Right hindlimb (tissue), 1 donor: ENCODE measurements at places on chromosomes 4 and X.

- DNase-seq = no peak
Observed at GRCh38 chr4:4984186-4984585, 35.1 kb downstream of the CYTL1 start.

DNA sequence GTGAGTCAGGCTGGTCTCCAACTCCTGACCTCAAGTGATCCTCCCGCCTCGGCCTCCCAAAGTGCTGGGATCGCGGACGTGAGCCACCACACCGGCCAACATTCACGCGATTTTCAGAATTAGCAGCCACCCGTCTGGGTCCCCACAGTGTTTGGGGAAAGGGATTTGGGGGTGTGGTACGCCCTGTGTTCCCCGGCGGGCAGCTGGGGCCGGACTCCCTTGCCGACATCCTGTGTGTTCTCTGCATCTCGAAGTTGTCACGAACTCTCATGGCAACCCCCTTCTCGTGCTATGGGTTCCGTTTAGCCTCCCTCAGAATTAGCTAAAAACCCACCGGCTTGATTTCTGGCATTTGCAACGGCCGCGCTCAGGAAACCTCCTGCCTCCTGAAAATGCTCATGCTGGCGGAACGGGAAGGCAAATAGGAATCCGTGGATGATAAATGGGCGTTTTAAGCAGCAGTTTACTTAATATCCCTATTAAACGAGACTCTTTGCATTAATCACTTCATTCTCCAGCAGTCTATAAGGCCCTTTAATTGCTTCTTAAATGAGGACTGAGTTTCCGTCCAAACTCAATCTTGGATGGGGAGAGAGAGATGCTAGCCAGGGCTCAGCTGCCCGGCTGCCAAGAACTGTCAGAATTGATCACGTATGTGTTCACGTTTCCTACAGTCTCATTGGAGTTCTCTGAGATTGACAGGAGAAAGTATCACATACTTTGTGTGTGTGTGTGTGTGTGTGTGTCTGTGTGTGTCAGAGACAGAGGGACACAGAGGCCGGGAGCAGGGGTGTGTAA is 78.9 kb upstream of the PPP2R3B start:
- no peak for DNase-seq

- no peak for DNase-seq
Observed at GRCh38 chrX:97260679-97261078, 377.0 kb downstream of the RPA4 start.

DNA sequence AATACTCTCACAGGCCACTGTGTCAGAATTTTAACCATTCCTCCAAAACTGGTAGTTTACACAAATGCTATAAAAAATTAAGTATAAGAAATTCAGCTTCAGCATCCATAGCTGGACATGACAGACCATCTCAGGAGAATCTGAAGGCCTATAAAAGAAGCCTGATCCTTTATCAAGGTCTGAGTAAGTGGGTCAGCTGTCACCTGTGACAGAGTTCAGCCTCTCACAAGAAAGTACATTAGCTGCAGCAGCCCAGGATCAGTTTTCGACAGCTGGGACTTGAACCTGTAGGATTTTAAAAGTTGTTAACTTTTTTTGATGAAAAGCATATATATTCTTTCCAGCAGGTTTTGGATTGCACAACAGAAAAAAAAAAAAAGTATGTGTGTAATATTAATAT is 60.7 kb downstream of the PPP3CA start:
- DNase-seq = no peak

- no peak for DNase-seq
Observed at GRCh38 chr4:111610681-111611080, 534.6 kb upstream of the FAM241A start.

- DNase-seq = peak; percentile 29
Observed at GRCh38 chrX:1546691-1547251, 9.8 kb upstream of the P2RY8 start.

DNA sequence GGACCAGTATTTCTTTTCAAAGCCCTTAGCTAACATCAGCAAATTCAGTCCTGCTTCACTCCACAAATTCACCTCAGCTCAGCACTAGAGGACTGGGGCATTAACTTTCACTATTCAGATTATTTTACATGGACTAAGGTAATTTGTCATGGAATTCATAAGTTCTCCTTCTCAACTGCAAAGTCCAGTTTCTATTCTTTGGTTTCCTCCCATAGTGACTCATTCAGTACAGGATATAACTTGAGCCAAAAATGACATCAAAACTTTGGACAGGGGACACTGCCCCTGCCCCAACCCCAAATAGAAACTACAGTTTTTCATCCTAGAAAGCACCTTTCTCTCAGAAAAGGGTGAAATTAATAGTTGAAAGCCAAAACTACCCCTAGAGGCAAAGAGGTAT is 52.7 kb downstream of the COX7B2 start:
- no peak for DNase-seq

DNA sequence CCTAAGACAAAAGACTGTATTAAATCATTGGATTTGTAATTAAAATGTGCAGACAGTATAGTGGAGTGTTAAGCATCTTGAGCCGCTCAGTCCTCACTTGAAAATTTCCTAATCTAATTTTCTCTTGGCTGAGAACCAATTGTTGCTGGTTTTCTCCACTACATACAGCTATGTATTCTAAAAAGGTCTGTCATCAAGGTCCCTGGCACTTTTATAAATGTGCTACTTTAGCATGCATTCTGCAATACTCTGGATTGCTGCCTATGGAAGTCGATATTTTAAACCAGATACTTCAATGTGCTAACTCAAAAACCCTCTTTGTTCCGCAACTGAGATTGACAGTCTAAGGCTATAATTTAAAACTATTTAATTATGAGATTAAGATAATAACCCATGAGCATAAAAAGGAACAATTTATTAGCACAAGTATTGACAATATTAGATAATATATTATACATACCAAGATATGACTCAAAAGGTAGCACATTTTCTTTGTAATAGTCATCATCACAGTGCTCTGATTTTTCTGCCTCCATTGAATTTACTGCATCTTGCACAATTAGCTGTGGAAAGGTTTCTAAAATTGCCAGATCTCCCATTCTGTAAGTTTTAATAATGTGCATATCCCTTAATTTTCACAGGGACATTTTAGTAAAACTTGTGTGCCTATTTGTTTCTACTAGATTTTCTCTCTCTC is 815.1 kb downstream of the ADGRL3 start:
- no peak for DNase-seq

DNA sequence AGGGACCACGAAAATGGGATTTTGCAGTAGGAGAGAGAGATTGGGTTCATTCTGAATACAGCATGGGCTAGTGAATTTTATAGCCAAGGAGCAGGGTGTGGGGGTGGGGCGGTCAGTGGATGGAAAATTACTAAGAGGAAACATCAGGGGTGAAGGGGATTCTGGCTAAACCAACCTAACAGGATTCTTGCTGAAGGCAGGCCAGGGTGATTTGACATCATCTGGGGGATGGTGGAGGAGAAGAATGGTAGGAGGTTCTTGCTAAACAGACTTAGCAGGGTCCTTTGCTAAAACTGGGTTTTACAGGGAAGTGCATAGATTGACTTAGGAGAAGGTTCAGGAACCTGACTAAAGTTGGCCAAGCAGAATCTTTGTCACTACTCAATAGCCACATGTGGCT is 91.9 kb downstream of the DNAAF6 start:
- DNase-seq = no peak

- no peak for DNase-seq
Observed at GRCh38 chrX:148133105-148133725, 152.1 kb downstream of the FMR1NB start.

DNA sequence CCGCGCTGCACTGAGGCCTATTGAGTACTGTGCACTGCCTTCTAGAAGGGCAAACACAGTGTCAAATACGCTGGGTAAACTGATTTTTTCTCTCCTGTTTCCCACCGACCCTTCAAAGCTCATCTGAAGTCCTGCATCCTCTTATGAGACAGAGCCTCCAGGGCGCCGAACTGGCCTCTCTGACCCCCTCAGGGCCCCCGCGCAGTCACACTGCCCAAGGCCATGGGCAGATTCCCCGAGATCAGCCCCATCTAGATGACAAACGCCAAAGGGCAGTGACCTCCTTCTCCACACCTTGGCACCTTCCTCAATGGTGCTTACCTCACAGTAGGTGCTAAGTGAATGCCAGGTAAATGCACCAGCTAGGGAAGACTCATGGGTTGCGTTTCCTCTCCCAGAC is 34.4 kb downstream of the CHST7 start:
- no peak for DNase-seq

DNA sequence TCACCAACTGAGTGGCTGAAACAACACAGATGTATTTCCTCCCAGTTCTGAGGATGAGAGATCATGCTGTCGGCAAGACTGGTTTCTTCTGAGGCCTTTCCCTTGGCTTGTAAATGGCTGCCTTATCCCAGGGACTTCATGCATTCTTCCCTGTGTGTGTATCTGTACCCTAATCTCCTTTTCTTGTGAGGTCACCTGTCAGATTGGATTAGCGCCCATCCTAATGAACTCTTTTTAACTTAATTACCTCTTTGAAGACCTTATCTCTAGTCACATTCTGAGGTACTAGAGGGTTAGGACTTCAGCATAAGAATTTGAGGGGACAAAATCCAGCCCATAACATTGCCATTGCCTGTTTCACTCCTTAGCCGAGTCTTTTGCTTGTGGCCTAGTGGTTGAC is 59.5 kb upstream of the TMEM150C start:
- no peak for DNase-seq

GRCh38 chr4:94582517-94582916 is 130.8 kb downstream of the PDLIM5 start:
- DNase-seq = no peak

DNA sequence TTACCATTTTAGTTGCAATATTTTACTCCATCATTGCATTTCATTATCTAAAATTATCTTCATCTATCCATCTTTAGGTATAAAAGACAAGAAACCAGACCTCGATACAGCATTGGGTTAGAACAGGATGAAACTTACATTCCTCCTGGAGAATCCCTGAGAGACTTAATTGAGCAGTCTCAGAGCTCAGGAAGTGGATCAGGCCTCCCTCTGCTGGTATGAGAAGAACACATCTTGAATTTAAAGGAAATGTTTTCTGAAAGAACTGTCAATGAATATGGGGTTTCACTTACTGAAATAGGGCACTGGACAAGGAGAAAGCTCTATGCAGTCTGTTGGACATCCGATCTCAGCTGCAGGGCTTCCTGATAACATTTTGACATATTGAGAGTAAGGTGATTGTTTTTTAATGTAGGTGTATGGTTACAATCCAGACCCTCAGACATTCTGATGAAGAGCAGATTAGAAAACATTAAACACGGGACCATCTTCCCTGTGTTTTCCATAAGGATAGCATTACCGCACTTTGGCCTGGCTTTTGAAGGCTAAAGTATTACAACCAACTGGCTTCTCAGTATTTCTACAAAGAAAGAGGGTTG is 367.2 kb downstream of the BMPR1B start:
- DNase-seq = peak; percentile 42

DNA sequence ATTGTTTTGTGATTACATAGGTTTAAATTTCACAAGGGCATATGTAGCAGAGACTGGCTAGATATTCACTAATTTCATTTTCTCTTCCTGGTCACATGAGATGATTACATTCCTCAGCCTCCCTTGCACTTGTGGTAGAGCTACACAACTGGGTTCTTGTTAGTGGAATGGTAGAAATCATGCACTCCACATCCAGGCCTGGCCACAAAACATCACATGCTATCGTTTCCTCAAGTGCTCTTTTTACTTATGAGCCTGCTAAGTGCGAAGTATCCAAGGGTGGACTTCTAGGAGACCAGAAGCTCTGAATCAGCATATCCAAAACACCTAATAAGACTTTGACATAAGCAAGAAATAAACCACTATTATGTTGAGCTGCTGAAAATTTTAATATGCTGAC is 26.4 kb upstream of the HPGDS start:
- no peak for DNase-seq

- peak; percentile 66 for DNase-seq
Observed at GRCh38 chr4:176792326-176793059, at the start of gene VEGFC. VEGFC (minus strand) TSS chr4:176792922; CDS start chr4:176792311, 611 bp downstream.

- no peak for DNase-seq
Observed at GRCh38 chr4:1879485-1879884, 8.3 kb downstream of the NSD2 start.

DNA sequence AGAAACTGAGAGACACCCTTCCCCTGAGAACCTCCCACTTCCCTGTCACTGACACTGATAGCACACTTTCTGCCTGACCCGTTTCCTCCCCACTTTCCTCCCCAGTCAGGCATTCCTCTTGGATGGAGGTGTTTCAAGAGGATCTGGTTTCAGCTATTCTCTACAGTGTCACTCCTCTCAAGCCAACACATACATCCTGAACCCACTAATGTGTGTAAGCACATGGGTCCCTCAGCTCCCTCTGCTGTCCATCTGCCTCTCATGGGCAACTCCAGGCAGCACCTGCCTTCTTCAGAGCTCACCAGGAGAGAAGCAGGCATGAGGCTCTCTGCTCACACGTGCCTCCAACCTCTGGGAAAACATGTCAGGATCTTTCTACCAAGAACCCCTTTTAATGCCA is 207.6 kb downstream of the NAF1 start:
- DNase-seq = no peak

- DNase-seq = no peak
Observed at GRCh38 chrX:39725114-39725513, 372.6 kb downstream of the BCOR start.

DNA sequence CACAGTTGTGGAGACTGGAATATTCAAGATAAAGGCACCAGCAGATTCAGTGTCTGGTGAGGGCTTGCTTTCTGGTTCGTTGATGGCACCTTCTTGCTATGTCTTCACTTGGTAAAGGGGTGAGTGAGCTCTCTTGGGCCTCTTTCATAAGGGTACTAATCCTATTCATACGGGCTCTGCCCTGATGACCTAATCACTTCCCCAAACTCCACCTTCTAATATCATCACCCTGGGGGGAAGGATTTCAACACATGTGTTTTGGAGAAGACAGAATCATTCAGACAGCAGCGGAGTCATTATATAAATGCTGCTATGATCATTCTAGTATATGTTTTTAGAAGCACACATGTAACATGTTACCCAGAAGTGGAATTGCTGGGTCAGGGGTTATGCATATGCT is 295.3 kb upstream of the CTSO start:
- DNase-seq = no peak

DNA sequence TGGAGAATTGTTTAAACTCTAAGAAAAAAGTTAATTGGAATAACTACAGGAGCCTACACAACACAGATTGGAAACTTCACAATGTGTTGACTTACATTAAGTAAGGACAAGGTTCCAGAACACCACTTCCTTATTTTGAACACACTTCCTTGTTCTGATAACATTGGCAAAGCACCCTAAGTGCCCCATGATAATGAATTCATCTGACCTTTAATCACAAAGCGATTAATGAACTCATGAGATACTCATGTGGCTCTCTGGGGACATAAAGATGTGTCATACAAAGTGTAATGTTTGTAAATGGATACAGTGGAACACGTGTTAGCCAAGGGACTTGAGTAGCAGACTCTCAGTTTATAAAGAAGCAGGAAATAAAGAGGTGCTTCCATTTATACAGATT is 69.0 kb upstream of the ATOH1 start:
- no peak for DNase-seq

DNA sequence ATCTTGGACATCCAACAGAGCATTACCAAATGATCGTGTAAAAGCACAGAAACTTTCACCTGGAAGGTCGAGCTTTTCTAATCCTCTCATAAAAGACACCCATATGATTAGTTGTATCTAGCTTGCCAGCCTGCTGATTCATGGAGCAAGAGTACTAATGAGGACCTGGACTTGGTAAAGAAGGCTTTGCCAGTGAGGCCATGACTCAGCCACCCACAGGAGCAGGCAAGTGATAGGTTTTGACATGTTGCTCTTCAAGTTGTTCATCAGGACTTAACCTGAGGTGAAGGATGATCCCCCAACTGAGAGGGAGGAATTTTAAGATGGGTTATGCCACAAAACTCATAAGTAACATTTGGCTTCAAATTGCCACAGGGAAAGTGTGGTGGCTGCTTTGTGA is 24.7 kb upstream of the EPGN start:
- DNase-seq = no peak

GRCh38 chrX:41779030-41779564 is 55.1 kb downstream of the GPR82 start:
- peak; percentile 18 for DNase-seq
